ENCODE measurements at places on chromosomes 12 and 14.

DNA sequence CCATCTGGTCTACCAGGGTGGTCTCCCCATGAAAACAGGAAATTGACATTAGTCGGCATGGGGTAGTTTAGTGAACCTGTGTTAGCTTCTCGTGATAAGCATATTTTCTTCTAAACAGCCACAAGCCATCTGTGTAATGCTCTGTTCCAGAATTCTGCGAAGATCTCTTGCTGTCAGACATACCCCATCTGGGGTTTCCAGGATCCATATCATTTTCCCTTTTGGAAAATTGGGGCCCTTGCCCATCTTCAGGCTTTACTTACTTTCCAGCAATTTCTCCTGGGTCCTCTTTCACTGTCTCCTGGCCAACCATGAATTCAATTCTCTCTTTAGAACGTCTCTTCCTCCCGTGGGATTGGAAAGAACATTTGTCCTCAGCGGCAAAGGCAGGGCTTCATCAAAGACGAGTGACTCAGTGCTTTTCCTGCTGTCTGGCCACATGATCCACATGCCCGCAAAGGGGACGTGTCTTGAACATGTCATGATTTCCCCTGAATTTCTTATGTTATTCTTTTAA is 21.4 kb upstream of the NCOR2 start:
- no peak for DNase-seq

- DNase-seq: no peak
Observed at GRCh38 chr12:123384318-123384993, 524 bp downstream of the KMT5A start.

DNA sequence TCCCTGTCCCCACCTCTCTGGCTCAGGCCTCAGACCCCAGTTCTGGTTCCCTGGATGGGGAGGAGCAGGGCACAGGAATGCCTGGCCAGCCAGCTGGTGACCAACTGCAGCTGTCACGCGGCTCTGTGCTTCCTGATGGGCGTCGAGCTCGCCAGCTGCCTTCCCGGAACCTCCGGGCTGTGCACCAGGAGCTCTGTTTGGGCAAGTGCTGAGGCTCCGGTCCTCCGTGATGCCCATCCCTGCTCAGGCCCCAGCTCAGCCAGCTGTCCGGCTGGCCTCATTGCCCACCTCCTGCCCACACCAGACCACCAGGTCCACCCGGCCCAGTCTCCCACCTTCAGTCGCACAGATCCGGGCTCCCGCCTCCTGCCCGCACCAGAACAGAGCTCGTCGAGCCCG is 4.8 kb downstream of the IFFO1 start:
- DNase-seq: no peak

DNA sequence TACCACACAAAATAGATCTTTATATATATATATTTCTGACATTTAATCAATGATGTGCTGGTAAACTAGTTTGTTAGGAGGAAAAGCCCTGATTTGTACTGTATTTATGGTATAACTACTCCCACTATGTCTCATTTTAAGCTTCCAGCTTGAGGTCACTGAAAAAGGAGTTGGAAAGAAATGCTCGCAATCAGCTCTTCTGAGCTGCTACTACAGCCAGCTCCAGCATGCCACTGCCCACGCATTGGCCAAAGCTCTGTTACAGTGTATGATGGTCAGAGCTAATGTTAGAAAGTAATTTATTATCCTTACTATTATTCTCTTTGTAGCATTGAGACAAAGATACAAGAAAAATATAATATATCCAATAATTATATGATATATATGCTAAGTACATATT is 55.0 kb upstream of the PCED1B start:
- DNase-seq: no peak

Data from AG09309 (cell line).